Stimulated activated CD4-positive, alpha-beta T cell treated with anti-CD3 and anti-CD28 coated beads, Interleukin-12 subunit alpha, Interleukin-12 subunit beta, amount 100 ng/mL, for 48 hours (primary cell): ENCODE measurements at places on chromosomes 5 and 9.

DNA sequence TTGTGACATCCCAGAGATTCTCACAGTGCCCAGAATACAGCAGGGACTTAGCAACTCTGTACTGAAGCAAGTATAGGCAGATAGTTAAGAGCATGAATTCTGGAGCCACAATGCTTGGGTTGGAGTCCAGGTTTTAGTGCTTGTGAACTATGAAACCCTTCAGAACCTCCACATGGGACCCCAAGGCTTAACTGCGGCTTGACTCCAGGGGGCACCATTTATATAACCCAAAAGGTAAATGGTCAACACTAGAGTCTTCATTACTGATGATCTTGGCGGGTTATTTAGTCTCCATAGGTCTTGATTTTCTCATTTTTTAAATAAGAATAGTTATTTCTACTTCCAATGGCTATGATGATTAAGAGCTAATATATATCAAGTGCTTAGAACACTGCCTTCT is 390.3 kb downstream of the TAF11L14 start:
- no peak for DNase-seq

GRCh38 chr5:63854076-63854475 is 108.2 kb downstream of the HTR1A start:
- DNase-seq, result no peak

DNA sequence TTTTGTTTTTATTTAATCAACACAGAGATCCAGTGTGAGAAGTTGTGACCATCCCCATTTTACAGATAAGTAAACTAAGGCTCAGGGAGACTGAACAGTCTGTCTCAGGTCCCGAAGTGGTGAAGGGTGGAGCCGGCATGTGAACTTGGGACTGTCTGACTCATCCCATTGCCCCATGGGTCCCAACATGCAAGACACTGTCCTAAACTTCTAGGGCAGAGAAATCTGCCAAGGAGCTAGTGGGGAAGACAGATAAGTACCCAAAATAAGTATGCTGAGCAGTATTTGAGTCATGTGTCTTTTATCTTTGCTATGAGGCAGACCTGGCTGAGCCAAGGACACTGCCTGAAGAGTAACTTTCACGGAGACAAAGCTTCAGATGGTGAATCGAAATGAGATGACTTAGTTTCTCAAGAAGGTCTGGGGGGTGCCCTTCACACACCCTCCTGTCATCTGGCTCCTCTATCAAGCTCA is 64.3 kb upstream of the SLC25A51 start:
- DNase-seq, result no peak

DNA sequence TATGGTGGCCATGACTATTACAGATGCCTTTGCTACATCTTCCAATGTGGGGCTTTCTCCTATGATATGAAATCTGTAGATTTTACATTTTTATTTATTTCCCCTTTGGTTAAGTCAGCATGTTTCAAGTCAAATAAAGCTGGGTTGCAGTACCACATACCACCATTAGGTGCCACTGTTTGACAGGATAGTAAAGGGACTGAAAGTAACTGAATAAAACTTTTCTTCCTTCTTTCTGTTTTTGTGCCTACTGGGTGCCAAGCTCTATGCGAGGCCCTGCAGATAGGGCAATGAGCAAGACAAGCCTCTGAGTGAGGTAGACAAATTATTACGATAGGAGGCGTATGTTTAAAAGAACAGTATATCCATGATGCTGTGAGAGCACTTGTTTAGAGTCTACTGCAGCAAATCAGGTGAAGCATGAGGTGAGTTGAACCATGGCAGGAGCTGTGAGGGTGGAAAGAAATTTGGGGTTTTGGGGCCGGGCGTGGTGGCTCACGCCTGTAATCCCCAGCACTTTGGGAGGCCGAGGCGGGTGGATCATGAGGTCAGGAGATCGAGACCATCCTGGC is 64.8 kb downstream of the GDNF start:
- peak; percentile 34 for DNase-seq

GRCh38 chr9:96459268-96460007 is 9.5 kb downstream of the HABP4 start:
- no peak for DNase-seq

GRCh38 chr5:139797335-139797734 is 1.7 kb downstream of the PSD2 start:
- DNase-seq, result no peak

DNA sequence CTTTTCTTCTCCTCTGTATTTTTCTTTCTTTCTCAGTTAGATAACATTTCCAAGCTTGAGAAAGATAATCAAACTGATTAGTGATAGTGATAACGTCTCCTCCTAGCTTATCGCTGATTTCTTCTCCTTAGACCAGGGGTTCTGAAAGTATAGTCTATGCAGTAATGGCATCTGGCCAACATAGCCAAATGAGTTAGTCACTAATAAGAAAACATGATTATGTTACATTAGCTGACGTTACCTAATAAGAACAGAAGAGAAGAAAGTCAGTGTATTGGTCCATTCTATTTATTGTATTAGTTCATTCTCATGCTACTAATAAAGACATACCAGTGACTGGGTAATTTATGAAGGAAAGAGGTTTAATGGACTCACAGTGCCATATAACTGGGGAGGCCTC is 111.2 kb downstream of the STRBP start:
- DNase-seq, result no peak

DNA sequence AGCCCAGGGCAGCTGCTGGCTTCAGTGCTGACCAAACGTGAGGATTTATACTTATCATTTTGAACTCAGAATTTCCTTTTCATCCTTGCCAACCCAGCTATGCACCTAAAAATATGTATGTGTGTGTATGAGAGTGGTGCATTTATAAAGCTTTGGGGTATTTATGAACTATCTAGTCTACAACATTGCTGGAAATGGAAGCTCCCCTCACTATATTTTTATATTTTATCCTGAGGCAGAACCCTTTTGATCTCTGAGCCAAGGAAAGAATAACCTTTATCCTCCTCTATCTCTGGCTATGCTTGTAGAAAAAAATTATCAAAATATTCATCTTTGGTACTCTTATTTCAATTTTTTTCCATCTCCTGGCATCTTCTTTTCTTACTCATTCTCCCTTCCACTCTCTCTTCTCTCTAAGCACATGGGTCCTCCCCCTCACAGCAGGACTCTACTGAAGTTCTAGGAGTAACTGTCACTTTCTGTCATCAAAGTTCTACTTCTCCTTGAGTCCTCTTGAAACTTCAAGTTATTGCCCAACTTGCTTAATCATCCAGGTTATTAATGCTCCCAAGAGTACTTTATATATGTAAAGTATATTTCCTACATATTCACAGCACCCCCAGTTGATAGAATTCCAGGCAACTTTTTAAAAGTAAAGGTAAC is 190.9 kb downstream of the HINT1 start:
- no peak for DNase-seq

- no peak for DNase-seq
Measured at GRCh38 chr5:115317736-115318135, 21.3 kb upstream of the CCDC112 start.

GRCh38 chr5:72185496-72186329 is 78.4 kb downstream of the MAP1B start:
- no peak for DNase-seq

GRCh38 chr5:74761241-74761640 is 5.7 kb downstream of the GFM2 start:
- DNase-seq, result no peak

DNA sequence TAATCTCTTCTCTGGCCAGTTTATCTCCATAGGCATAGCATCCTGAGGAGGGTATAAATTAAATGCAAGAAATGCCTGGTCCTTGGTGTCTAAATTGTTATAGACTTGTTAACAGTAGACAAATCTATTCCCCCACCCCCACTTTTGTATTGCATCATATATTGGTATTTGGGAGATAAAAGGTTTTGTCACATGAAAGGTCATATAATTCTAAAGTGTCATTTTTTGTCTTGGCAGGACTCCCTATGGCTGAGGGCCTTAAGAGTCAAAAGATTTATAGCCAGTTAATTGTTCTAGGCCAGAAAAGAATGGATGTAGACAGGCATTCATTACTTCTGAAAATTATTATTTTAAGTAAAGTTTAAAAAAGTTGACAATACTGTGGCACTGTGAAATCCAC is 90.3 kb upstream of the MOCS2 start:
- DNase-seq, result no peak

GRCh38 chr5:37043693-37044092 is 167.1 kb downstream of the NIPBL start:
- no peak for DNase-seq

GRCh38 chr9:78695519-78695918 is 398.6 kb downstream of the PSAT1 start:
- DNase-seq, result no peak

GRCh38 chr5:124825250-124825982 is 79.0 kb upstream of the ZNF608 start:
- DNase-seq, result no peak

- DNase-seq, result no peak
Measured at GRCh38 chr5:68339921-68340321, 124.4 kb downstream of the PIK3R1 start.

GRCh38 chr9:95004411-95005277 is 278.1 kb downstream of the AOPEP start:
- DNase-seq, result peak; percentile 26

GRCh38 chr9:36008774-36009300 is 27.9 kb upstream of the RECK start:
- DNase-seq, result peak; percentile 47

DNA sequence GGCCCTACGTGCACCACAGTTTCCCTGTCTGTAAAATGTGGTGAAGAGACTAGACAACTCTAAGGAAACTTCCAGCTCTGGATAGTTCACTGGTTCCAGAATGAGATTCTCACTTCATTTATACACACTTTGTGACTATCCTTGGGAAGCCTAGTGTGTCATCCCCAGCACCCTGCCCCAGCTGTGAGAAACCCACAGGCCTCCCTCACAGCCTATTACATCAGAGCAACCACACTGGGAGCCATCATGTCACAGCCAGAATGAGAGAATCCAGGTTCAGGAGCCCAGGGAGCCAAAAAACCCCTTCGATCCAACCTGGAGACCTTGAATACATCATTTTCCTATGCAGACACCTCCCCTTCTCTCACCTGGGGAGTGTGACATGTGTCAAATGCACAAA is 21.0 kb upstream of the HAND1 start:
- DNase-seq, result no peak

- DNase-seq, result peak; percentile 12
Measured at GRCh38 chr9:124551472-124552272, 44.5 kb upstream of the NR5A1 start.

GRCh38 chr5:162372256-162372655 is 304.7 kb downstream of the GABRG2 start:
- DNase-seq, result no peak

DNA sequence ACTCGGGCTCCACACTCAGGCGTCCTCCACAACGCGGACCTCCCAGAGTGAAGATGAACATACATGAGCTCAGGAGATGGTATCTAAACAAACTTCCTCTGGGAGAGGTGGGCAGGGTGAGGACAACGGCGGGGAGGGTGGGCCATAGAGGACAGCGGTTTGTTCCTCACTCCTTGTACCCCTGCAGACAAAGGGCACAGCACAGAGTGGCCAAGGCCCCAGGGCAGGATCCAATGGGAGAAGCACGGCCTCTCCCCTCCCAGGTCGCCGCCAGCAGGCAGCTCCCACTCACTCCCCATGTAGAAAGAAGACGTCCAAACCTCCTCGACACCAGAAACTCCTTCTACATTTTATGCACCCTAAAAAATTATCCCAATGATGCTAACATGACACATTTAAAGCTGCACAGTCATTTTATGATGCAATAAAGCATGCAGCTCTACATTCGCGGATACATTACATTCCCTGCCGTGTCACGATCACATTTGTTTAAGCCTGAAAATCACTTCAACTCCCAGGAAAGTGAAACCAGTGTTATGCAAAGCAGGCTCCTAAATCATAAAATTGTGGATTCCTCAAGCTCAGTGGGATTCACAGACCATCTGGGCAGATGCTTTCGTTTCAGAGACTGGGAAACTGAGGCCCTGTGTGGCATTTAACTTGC is 87.5 kb upstream of the SARDH start:
- no peak for DNase-seq

DNA sequence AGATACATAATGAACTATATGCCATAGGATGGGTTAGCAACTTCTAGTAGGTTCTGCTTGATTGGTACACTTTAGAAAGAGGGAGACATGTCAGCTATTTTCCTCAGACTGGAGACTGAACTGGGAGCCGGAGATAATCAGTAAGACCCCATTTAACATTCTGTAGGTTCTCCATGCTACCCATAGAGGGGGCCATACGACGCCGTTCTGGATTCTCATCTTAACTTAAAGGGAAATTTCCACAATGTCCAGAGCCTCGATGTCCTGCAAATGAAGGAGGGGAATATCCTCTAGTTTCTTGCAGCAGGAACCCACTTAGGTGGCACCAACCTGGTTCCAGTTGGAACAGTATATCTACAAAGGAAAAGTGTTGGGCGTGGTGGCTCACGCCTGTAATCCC is 22.3 kb upstream of the NPM1 start:
- no peak for DNase-seq

DNA sequence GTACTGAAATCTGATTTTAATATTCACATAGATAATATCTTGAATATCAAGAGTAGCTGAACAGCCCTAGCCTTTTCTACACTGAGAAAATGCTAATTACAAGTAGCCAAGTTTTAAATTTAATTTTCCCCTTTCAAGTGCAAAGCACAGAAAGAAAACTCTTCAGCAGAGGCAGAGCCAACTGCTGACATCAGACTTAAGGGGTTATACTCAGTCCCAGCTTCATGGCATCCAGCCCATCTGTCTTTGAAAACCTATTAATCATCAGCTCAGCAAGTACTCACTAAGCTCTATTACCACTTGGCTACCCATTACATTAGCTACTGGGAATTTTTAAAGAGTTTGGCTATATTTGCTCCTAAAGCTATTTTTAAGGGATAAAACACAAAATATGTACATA is 220.5 kb downstream of the SLC12A2 start:
- DNase-seq, result no peak

DNA sequence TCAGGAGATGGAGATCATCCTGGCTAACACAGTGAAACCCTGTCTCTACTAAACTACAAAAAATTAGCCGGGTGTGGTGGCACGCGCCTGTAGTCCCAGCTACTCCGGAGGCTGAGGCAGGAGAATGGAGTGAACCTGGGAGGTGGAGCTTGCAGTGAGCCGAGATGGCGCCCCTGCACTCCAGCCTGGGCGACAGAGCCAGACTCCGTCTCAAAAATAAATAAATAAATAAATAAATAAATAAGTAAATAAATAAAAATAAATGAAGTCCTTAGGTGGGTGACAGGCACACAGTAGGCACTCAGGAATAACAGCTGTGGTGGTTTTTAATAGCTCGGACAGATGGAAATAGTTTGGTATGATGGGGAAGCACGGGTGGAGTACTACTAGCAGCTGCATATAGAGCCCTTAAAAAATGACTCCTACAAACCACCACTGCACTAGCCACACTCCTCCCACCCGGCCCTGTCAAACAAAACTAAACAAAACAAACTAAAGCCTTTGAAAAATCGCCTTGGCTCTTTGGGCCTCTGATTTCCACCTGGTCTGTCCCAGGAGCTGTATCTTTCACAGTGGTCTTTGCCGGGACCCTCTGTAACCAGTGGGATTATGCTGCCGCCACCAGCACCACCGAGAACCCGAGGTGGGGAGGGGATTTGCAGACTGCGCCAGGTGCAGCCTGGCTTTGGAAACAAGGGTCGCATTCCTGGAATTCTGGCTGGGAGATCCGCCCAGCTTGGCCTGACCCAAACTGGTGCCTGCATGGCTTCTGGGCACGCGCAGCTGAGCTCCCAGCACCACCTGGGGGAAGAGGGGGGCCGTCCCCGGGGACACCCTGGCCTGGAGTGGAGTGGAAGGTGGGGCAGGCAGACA is 5.1 kb upstream of the WDR5 start:
- no peak for DNase-seq

- DNase-seq, result no peak
Measured at GRCh38 chr9:20349568-20349967, 272.7 kb downstream of the MLLT3 start.

- no peak for DNase-seq
Measured at GRCh38 chr5:136729901-136730355, 364.6 kb upstream of the TRPC7 start.

GRCh38 chr9:120919843-120920805 is 6.5 kb downstream of the TRAF1 start:
- no peak for DNase-seq
